Parietal lobe (tissue), 2 donors: ENCODE measurements at places on chromosomes 3 and 15. TPM values are rescaled to one million over a fixed set of nuclear protein-coding genes. Genes with fewer than 3 reads are reported as not detected.

Gene C3orf20
- 0.31 TPM for total RNA-seq

Gene TMCO5A
- not detected for total RNA-seq

Gene CYB561D2
- total RNA-seq, result 17.8 TPM

Gene SKOR1
- 0.63 TPM for total RNA-seq

Gene SPATA12
- not detected for total RNA-seq

Gene SHC4
- total RNA-seq, result 7.2 TPM

Gene MME
- 5.9 TPM for total RNA-seq

Gene CCR3
- not detected for total RNA-seq

Gene ENTPD3
- 1.9 TPM for total RNA-seq

Gene MRPL46
- total RNA-seq, result 21.3 TPM

Gene SAXO2
- total RNA-seq, result 11.9 TPM

Gene ADPGK
- 53.5 TPM for total RNA-seq

Gene PIGBOS1
- 9.7 TPM for total RNA-seq

Gene AMIGO3
- 1.3 TPM for total RNA-seq

Gene LRRC31
- not detected for total RNA-seq

Gene PLXNB1
- 152 TPM for total RNA-seq

Gene GOLGA6L10
- 14.1 TPM for total RNA-seq

Gene SLC15A2
- total RNA-seq, result 9.4 TPM

Gene MINAR1
- 4.4 TPM for total RNA-seq

Gene TMEM42
- total RNA-seq, result 5.3 TPM

Gene LRRIQ4
- total RNA-seq, result 0.63 TPM

Gene SELENOS
- 30.0 TPM for total RNA-seq

Gene ESYT3
- total RNA-seq, result 0.94 TPM

Gene TMEM45A
- 1.6 TPM for total RNA-seq

Gene TMC3
- 0.31 TPM for total RNA-seq

Gene PLAAT1
- 7.8 TPM for total RNA-seq

Gene ARHGEF26
- total RNA-seq, result 11.9 TPM

Gene HIGD2B
- not detected for total RNA-seq

Gene DNAH1
- 6.3 TPM for total RNA-seq

Gene LRTM1
- total RNA-seq, result not detected

Gene HAPLN3
- 5.0 TPM for total RNA-seq

Gene OR5K1
- not detected for total RNA-seq

Gene STRIT1
- total RNA-seq, result not detected

Gene CDHR4
- not detected for total RNA-seq

Gene ITIH3
- total RNA-seq, result not detected

Gene SIN3A
- total RNA-seq, result 58.5 TPM

Gene RABL3
- 10.0 TPM for total RNA-seq

Gene GP9
- not detected for total RNA-seq

Gene CFAP20DC
- 4.1 TPM for total RNA-seq

Gene MYL3
- total RNA-seq, result not detected

Gene RPL35A
- 755 TPM for total RNA-seq

Gene CLDN16
- total RNA-seq, result 0.63 TPM

Gene EEF1AKMT4
- total RNA-seq, result 0.63 TPM

Gene STARD9
- total RNA-seq, result 35.1 TPM

Gene IGDCC3
- 23.2 TPM for total RNA-seq

Gene MELTF
- total RNA-seq, result 3.4 TPM

Gene APBA2
- 152 TPM for total RNA-seq

Gene ZNF501
- 25.0 TPM for total RNA-seq

Gene CLDN11
- total RNA-seq, result 2.8 TPM

Gene CSTA
- total RNA-seq, result not detected

Gene ZPLD1
- not detected for total RNA-seq

Gene ANP32A
- 110 TPM for total RNA-seq

Gene MUC20
- total RNA-seq, result 10.0 TPM

Gene ANKUB1
- total RNA-seq, result 0.63 TPM

Gene ETV5
- 51.6 TPM for total RNA-seq

Gene ECE2
- total RNA-seq, result 6.9 TPM

Gene FMN1
- 4.7 TPM for total RNA-seq

Gene GASK1A
- total RNA-seq, result 11.6 TPM

Gene NANOGP8
- not detected for total RNA-seq
